Activated CD4-positive, alpha-beta T cell treated with anti-CD3 and anti-CD28 coated beads for 48 hours (primary cell): ENCODE measurements at places on chromosomes 12 and 14.

DNA sequence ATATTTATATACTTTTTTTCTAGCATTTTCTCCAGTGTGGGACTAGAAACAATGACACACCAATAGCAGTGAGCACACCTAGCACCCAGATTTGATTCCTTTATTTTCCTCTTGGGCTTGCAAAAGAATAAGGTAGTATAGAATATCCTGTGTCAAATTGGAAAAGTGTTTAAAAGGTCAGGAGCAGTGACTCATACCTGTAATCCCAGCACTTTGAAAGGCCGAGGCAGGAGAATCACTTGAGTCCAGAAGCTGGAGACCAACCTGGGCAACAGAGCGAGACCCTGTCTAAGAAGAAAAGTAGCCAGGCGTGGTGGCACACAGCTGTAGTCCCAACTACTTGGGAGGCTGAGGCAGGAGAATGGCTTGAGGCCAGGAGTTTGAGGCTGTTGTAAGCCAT lies 53.8 kb upstream of the SGPP1 start:
- no peak for DNase-seq

DNA sequence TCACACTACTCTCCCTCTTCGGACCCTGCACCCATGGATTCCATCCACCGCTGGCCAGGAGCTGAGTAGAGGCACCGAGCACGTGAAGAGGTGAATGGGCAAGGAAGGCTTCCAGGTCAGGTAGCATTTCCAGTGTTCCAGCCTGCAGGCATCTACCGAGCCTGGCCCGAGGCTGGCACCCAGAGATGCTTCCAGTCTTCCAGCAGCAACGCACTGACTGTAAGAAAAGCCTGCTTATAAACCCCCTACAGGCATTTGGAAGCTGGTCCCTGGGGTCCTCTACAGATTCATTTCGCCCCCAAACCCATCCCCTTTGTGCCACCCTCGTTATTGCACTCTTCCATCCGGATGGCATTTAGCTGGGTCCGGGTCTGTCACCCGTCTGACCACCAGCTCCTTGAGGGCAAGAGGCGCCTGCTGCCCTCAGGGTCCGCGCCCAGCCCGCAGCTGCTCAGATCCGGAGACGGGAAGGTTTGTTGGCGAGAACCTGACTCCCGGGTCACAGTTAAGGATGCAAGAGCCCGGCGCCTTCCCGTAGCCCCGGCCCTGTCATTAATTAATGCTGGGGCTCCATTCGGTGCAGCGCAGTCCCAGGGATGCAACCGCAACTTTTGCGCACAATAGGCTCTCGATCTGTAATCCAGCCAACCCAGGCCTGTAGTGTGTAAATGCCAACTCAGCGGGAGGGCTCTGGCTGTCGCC lies 614 bp upstream of the MARK3 start:
- no peak for DNase-seq

DNA sequence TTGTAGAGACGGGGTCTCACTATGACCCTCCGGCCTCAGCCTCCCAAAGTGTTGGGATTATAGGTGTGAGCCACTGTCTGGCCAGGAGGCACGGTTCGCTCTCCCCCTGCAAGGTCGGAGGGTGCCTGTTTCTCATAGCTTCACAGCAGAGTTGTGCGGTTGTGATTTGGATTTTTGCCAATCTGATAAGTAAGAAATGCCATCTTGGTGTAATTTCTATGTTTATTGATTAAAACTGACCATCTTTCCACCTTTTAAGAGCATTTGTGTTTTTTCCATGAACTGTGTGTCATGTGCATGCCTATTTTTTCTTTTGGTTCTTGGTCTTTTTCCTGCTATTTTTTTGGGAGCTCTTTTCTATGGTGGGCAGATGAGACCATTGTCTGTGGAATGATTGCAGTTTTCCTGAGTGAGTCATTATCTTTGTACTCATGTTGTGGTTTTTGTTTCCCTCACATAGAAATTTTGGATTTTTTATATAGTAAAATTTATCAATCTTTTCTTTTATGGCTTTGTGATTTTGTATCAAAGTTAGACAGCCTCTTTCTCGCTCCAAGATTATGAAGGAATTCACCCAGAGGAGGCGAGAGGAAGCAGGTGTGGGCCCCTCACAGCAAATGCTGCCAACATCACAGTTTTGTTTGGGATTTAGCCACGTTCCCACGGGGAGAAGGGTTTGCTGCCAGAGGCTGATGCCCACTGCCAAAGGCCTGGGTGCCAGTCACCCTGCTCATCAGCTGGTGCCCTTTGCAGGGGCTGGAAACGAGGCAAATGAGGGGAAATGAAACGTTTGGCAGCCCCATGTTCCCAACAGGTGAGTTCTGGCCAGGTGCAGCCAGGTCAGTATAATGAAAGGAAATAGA lies 47.2 kb downstream of the RFX4 start:
- DNase-seq: no peak

GRCh38 chr12:31005256-31005943 lies 68.3 kb upstream of the DDX11 start:
- DNase-seq: no peak

DNA sequence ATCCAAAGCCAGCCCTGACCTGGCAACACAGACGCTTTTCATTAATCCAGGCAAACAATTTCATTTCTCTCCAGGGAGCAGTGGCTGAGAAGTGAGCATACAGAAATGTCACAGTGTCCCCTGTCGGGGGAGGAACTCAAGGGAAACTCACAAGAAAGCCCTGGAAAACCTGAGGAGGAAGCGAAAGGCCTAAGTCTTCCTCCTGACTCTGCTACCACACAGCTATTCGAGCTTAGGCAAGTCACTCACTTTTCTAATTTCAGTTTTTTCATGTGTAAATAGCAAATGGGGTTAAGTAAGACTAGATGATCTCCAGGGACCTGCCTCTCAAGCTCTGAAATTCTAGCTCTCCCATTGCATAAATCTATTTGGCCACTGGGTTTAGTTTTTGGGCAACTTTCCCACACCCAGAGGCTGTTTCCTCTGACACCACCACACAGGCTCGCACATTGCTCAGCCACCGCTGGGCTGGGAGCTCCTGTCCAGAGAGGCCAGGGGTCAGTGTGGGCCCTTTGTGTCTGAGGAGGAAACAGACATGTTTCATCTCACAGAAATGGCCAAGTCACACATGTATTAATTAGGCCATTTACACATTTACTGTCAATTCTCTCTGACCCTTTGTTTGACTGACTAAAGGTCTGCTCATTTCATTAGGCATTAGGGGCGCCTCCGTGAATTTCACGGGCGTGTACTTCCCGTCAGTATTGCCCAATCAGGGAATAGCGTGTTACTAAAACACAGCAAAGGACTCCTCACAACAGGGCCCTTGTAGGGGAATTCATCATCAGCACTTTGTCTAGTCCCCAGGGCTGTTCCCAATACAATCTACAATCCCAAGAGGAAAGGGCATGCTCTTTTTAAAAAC lies 9.8 kb upstream of the PNMA1 start:
- no peak for DNase-seq
